ENCODE measurements at places on chromosomes 16 and 17.

- DNase-seq: no peak
These were observed 233.5 kb upstream of the RPL38 start for GRCh38 chr17:73969956-73970355.

GRCh38 chr17:28227316-28228108 lies 91.5 kb upstream of the TMEM97 start:
- no peak for DNase-seq

DNA sequence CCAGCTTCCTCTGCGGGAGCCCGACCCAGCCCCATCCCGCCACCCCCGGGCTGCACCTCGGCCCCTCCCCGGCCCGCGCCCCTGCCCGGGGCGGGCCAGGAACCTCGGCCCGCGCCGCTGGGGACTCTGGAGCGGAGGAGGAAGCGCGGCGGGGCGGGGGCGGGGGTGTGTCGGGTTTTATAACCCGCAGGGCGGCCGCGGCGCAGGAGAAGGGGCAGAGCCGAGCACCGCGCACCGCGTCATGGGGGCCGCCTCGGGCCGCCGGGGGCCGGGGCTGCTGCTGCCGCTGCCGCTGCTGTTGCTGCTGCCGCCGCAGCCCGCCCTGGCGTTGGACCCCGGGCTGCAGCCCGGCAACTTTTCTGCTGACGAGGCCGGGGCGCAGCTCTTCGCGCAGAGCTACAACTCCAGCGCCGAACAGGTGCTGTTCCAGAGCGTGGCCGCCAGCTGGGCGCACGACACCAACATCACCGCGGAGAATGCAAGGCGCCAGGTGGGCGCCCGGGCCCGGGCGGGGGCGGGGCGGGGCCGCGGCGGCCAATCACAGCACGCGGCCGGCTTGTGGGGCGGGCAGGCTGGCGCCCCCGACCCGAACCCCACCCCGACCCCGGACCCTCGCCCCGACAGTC lies at the start of gene ACE:
Gene ACE (plus strand): TSS at position 208 of the 626 bp plus-strand sequence. CDS start 34 bp downstream, at position 242.
- DNase-seq: peak; percentile 38

GRCh38 chr17:16428098-16428882 lies 12.9 kb downstream of the TRPV2 start:
- no peak for DNase-seq

GRCh38 chr16:87540072-87540896 lies 47.5 kb upstream of the ZCCHC14 start:
- DNase-seq: no peak

GRCh38 chr17:68310152-68310551 lies 18.9 kb downstream of the ARSG start:
- DNase-seq: no peak

GRCh38 chr16:53849585-53849984 lies 145.6 kb downstream of the FTO start:
- no peak for DNase-seq

DNA sequence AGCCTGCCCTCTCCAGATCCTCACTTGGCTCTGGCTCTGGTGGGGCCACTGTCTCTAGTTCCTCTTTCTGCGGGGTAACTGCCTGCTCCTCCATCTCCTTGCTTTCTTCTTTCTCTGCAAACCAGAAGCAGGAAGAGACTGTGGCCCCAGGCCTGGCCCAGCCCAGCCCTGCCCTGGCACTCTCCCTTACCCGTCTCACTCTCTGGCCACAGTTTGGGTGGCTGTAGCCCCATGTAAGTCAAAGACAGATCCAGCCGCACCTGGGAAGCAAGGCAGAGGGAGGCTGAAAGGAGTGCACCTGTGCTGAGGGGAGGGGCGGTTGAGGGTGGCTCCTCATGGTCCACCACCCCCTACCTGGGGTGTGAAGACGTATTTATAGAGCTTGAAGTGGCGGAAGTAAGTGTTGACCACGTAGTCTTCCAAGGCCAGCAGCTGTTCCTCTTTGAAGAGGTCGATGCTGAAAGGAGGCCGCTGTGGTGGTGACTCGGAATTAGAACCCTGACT lies 2.8 kb downstream of the CFAP119 start:
- peak; percentile 29 for DNase-seq

- no peak for DNase-seq
These were observed 3.0 kb downstream of the NUDT16L1 start for GRCh38 chr16:4696172-4696904.

DNA sequence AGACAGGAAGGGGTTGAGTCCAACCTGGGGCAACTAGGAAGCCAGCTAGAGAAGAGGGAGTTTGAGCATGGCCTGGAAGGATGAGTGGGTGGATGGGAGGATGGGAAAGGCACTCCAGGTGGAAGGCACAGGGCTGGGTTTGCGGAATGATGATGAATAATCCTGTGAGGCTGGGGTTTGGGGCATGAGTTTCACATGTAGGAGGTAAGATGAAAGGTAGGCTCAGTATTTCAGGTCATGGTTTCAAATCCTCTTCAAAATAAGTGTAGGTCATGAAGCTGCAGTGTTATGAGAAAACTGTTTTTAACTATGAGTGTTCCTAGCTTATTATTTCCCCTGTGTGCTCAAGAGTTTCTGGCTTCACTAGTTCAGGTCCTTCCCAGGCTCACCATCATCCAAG lies 130.3 kb downstream of the SKAP1 start:
- DNase-seq: no peak

GRCh38 chr16:8878523-8878911 lies 3.6 kb upstream of the LITAFD start:
- DNase-seq: no peak

DNA sequence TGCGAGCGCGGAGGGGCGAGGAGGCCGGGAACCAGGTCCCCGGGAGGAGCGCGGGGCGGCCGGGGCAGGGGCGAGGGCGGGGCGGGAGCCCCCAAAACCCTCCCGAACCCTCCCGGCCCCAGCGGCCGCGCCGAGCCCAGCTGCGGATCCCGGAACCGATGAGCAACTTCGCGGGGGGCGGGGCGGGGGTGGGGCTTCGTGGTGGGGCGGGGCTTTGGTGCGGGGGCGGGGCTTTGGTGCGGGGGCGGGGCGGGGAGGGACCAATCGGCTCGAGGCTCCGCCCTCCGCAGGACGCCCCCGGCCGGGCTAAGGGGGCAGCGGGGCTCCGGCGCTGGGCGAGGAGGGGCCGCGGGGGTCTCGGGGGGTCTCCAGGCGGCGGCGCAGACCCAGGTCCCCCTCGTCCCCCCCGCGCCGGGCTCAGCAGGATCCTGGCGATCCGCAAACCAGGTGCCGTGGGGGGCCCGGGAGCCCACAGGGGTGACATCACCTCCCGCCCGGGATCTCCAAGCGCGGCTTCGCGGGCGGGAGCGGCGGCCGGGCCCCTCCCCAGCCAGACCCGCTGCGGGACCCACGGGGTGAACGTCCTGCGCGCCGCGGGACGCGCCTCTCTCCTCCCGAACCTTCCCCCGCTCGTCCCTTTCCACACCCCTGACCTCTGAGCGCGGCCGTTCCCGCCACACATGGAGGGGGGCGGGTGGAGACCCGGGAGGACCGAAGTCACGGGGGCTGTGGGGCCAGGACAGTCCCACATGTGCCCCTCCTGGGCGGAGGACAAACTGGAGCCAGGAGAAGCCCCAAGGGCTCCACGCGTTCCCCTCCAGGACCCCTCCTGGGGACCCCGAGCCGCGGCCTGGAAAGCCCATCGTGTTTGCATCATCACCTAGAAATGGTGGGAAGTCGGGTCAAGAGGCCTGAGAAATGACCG lies at the start of gene ABR:
Gene ABR (minus strand): TSS at position 164 of the 925 bp plus-strand sequence. CDS start 254 bp downstream, outside the sequence.
- DNase-seq: no peak

- no peak for DNase-seq
These were observed 112.8 kb downstream of the ZNF778 start for GRCh38 chr16:89330177-89330856.

DNA sequence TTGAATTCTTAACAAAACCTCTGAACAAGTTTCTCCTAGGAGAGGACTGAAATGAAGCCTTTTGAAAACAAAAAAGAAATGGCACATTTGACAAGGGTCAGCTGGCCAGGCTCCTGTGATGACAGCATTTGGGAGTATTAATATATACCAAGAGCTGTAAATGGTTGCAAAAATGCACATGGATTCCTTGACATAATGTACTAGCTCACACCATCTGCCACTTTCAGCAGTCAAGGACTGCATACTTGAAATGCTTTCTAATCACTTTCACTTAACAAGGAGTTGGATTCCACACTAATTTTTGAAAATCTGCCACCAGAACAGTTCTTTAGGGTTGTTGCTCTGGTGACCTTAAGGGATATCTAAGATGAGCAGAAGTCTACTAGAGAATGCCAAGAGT lies 236.7 kb upstream of the TOX3 start:
- DNase-seq: no peak

DNA sequence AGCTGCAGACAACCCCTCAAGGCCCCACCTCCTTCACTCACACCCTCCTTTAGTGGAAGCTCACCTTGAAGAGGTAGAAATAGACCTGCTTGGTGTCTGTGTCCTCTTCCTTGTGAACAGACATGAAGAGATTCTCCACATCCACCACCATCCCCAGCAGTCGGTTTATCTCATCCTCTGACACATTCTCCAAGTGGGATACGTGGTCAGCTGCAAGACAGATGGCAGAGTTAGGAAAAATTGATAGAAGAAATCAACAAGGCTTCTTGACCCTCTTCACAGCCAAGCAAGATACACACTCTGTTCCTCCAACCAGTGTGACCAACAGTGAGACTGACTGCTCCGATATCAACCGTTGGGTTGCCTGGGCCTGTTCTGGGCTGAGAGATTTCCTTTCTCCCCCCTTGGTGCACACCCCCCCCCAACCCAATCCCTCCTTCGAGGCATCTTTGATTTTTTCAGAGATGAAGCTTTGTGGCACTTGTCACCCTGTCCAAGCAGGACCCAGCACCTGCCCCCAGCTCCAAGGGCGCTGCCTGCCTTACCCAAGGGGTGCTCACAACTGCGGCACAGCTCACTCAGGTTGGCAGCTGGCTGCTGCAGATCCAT lies 902 bp downstream of the KAT2A start:
- DNase-seq: no peak

- DNase-seq: no peak
These were observed 21.5 kb downstream of the IFT140 start for GRCh38 chr16:1590366-1590765.

GRCh38 chr17:73476890-73477350 lies 165.1 kb upstream of the CDC42EP4 start:
- no peak for DNase-seq

DNA sequence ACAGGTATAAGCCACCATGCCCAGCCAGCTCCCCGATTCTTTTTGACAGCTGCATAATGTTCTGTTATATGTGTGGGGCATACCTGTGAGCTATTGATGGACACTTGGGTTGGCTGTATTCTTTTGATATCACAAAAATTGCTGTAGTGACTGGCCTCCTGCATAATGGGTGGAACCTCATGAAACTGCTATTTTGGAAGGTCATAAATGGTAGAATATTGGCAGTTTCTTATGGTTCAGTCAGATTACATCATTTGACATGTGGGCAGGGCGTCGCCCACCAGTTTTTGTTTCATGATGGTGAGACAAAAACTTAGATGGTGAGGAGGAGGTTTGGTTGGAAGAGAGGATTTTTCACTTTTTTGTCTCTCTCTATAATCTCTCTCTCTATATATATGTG lies 26.7 kb upstream of the POLR3E start:
- no peak for DNase-seq

DNA sequence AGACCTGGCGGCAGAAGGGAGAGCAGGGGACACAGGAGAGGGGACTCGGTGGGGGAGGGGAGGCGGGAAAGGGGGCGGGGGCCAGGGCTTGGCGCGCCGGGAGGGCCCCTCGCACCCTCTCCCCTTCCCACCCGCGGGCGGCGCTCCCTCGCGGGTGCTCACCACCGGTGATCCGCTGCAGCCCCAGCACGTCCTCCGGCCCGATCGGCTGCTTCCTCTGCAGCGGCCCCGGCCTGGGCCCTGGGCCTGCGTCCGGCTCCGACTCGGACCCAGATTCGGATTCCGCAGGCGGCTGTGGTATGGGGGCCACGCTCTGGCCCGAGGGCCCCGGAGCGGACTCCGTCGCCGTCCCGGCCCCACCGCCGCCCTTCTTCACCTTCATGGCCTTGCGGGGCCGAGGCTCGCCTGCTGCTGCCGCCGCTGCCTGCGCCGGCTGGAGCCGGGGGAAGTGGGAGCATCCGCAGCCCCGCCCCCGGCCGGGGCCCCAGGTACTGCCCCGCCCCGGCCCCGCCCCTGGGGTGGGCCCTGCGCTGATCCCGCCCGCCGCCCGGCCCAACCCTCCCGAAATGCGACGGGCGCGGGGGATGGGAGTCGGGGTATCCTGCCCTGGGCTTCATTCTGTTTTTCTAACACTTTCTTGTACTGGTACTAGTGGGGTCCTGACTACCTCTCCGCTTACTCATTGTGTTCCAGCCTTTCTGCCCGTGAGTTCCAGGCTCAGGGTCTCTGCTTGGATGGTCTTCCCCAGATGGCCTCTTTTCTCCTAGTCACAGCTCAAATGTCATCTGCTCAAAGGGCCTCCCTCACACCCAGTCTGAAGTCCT lies at the start of gene UNC119:
Gene UNC119 (minus strand): TSS at position 449 of the 824 bp plus-strand sequence. CDS start 67 bp downstream, at position 382.
- peak; percentile 45 for DNase-seq

GRCh38 chr17:42065201-42065600 lies 14.8 kb upstream of the C17orf113 start:
- no peak for DNase-seq

DNA sequence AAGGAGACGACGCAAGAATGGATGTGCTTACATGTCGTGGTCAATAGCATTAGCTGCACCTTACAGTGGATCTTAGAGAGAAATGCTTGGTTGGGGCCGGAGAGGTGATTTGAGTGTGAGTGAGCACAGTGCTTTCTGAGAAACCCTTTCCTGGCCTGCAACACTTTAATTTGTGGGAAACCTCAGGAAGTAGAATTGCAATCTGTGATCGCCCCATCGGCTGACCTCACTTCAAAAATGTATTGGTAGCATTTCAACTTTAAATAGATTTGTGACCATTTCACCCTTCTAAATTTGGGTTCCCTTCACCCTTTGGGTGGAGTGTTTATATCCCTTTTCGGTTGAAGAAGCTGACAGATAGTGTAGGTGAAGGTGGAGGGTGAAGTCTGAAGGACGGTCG lies 13.2 kb downstream of the PRKCB start:
- DNase-seq: no peak

DNA sequence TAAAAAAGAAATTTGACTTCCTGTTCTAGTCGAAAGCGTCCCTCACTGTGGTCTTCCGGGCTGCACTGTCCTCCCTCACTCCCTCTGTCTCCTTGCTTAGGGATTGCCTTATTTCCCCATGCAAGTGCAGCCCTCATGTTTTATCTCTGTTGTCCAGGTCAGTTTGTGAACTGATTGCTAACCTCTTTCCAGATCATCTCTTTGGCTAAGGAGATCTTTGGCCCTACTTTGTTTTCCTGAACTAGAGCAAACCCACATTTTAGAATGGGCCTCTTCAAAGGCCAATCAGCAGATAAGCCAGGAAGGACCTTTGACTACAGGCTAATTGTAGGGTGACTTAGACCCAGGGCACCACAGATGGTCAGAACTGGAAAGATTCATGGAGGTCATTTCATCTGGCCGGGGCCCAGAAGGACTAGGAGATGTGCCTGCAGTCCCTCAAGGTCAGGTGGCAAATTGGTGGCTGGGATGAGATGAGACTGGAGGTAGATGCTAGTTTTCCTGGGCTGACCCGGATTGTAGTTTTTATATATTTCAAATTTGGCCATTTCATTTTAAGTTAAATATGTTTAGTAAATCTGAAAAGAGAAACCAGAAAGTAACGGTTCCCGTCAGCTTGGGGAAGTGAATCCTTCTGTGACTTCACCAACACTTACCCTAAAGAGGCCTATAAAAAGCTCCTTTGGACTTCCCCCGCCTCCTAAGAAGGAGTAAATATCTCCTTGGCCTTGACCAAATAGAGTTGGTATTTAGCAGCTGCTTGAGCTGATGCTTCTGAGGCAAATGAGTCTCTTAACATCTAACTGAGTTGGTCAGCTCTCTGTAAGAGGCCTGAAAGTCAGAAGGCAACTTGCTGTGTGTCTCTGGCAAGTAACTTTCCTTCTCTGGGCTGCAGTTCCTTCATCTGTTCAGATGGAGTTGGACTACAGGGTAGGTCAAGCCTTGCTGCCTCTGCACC lies 6.2 kb upstream of the SLC25A19 start:
- no peak for DNase-seq

- no peak for DNase-seq
These were observed 896 bp upstream of the MYLK3 start for GRCh38 chr16:46748775-46749705.
